Epithelial cell of umbilical artery (primary cell): ENCODE measurements at places on chromosomes 7 and 10. TPM values are rescaled to one million over a fixed set of nuclear protein-coding genes. Genes with fewer than 3 reads are reported as not detected.

MYOF gene
- total RNA-seq = 169 and 214 TPM in 2 replicates

PIP gene
- total RNA-seq = not detected in 2 replicates

CAV2 gene
- total RNA-seq = 150 and 198 TPM in 2 replicates

COL28A1 gene
- not detected in 2 replicates for total RNA-seq

C10orf105 gene
- 0.15 TPM in 1 of 2 replicates, not detected in the other for total RNA-seq

PRXL2A gene
- 184 and 233 TPM in 2 replicates for total RNA-seq

UCN3 gene
- not detected in 2 replicates for total RNA-seq

DKK1 gene
- 191 and 206 TPM in 2 replicates for total RNA-seq

PRSS1 gene
- not detected in 2 replicates for total RNA-seq

BMPER gene
- total RNA-seq = 0.32 and 0.46 TPM in 2 replicates

SMKR1 gene
- 0.46 TPM in 1 of 2 replicates, not detected in the other for total RNA-seq

NUDT13 gene
- 0.97 and 1.1 TPM in 2 replicates for total RNA-seq

FUOM gene
- 21.3 and 36.7 TPM in 2 replicates for total RNA-seq

AUTS2 gene
- total RNA-seq = 0.30 and 0.65 TPM in 2 replicates

ENKUR gene
- not detected in 2 replicates for total RNA-seq

SUN3 gene
- total RNA-seq = not detected in 2 replicates

AKR1C8 gene
- total RNA-seq = under 0.01 TPM in 1 of 2 replicates, not detected in the other

VIPR2 gene
- total RNA-seq = not detected in 2 replicates

GPR26 gene
- not detected in 2 replicates for total RNA-seq

MCM10 gene
- total RNA-seq = 13.3 and 16.0 TPM in 2 replicates

HGF gene
- 0.65 and 1.8 TPM in 2 replicates for total RNA-seq

SAMD9 gene
- total RNA-seq = 11.0 and 51.4 TPM in 2 replicates

ARHGEF35 gene
- total RNA-seq = 0.32 and 0.91 TPM in 2 replicates

CALML5 gene
- not detected in 2 replicates for total RNA-seq

HABP2 gene
- not detected in 2 replicates for total RNA-seq

PTN gene
- total RNA-seq = 0.32 and 0.91 TPM in 2 replicates

SPDYE11 gene
- not detected in 2 replicates for total RNA-seq

AGMO gene
- 1.3 and 8.2 TPM in 2 replicates for total RNA-seq

TDRD1 gene
- not detected in 2 replicates for total RNA-seq

HSPA12A gene
- total RNA-seq = 0.30 and 0.32 TPM in 2 replicates

HMX3 gene
- total RNA-seq = not detected in 2 replicates

LIPF gene
- not detected in 2 replicates for total RNA-seq

MAP3K8 gene
- 2.6 and 6.7 TPM in 2 replicates for total RNA-seq
